Naive B cell (primary cell): ENCODE measurements at places on chromosomes 6 and 20. TPM values are rescaled to one million over a fixed set of nuclear protein-coding genes. Genes with fewer than 3 reads are reported as not detected.

- H3K27me3 ChIP-seq, result peaks cover 36% of the 10 kb centered on the region
- no peak overlapping the region for H3K27ac ChIP-seq
- no peaks in the 10 kb centered on the region for H3K36me3 ChIP-seq
- no peak overlapping the region for H3K4me3 ChIP-seq
These were observed 13.4 kb upstream of the CTNNBL1 start for GRCh38 chr20:37680420-37680819.

DNA sequence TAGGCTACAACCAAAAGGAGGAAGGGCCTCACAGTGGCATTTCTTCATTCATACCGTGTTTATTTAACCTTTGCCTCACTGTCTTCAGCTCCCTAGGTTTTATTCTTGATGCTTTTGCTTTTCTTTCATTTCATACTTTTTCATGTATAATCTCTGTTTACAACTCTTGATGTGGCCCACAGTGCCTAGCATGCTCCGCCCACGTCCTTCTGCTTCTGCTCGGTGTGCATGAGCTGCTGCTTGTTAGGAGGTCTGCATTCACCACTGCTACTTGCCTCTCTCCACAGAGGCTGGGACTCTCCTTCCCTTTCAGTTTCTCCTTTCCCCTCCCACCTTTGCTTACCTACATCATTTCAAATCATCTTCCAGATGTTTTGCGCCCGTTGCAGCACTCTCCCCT, 147.6 kb downstream of the EYA4 start:
- H3K4me1 ChIP-seq, result no peaks in the 10 kb centered on the region
- no peaks in the 10 kb centered on the region for H3K36me3 ChIP-seq
- H3K27me3 ChIP-seq, result peaks cover 6% of the 10 kb centered on the region

DNA sequence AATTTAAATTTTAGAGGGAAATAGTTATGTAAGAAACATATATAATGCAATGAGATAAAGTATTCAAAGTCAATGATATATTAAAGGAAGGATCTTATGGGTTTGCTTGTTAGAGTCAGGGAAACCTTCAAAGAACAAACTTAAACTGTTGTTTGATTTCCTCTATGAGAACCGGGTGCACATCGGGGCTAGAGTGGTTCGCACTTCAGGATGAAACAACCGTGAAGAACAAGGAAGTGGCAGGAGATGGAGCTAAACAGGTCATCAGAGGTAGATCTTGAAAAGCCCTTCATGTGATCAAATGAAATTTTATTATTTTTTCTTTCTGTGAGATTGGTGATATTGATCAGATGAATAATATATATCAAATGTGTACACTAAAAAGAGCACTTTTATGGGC, 951.9 kb upstream of the FLRT3 start:
- no peak for DNase-seq
- H3K27me3 ChIP-seq, result peaks cover 15% of the 10 kb centered on the region
- no peak overlapping the region for H3K27ac ChIP-seq
- peaks cover 18% of the 10 kb centered on the region for H3K4me1 ChIP-seq
- no peaks in the 10 kb centered on the region for H3K36me3 ChIP-seq

DNA sequence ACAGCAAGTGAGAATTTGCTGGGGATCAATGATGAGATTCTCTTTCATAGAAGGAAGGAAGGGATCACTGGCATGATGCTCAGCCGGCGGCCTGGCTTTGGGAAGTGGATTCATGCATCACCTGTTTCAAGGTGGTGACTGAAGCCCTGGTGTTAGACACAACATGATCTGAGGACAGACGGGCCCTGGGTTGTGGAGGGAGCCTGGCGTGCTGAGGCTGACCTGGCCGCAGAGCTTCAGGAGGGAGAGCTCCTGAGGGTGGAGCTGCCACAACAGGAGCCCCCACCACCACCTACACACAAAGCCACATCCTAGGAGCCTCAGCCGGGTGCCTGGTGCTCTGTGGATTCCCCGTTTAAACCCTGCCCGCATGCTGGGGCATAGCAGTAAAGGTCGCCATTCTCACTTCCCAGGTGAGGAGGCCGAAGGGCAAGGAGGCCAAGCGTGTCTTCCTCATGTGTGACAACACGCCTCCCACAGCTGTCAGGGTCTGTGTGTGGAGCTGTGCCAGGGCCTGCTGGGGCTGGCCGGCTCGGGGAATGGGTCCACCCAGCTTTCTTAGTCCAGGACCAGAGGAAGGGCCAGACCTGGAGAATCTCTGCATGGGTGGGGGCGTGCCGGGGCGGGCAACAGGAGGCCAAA, 107.0 kb downstream of the ERMARD start:
- DNase-seq, result no peak
- no peaks in the 10 kb centered on the region for H3K36me3 ChIP-seq
- no peak overlapping the region for H3K4me3 ChIP-seq
- no peaks in the 10 kb centered on the region for H3K27me3 ChIP-seq

DNA sequence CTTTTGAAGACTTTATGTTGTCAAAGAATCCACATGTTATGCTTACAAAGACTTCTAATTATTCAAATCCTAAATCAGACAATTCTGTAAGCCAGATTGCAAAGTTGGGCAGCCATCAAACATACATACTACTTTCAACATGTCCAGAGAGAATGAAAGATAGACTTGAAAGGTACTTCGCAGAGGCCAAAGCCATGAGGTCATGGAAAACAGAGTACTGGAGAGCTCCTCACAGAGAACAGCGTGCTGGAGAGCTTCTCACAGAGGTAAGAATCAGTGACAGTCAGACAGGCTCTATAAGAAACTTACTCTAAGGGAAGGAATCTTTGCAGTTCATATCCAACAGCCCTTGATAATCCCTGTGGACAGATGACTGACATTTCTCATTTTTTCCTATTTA, 400.2 kb downstream of the GJA1 start:
- no peak for DNase-seq
- no peaks in the 10 kb centered on the region for H3K36me3 ChIP-seq
- H3K4me1 ChIP-seq, result no peaks in the 10 kb centered on the region
- H3K27ac ChIP-seq, result no peak overlapping the region
- H3K27me3 ChIP-seq, result no peaks in the 10 kb centered on the region

KIF6 gene
- polyA plus RNA-seq, result not detected

GRCh38 chr20:7291946-7292345, 524.5 kb downstream of the BMP2 start:
- no peaks in the 10 kb centered on the region for H3K4me1 ChIP-seq
- DNase-seq, result no peak
- H3K27ac ChIP-seq, result no peak overlapping the region
- no peaks in the 10 kb centered on the region for H3K36me3 ChIP-seq
- no peak overlapping the region for H3K4me3 ChIP-seq

- no peaks in the 10 kb centered on the region for H3K27me3 ChIP-seq
- H3K4me1 ChIP-seq, result peaks cover 77% of the 10 kb centered on the region
- peaks cover 49% of the 10 kb centered on the region for H3K36me3 ChIP-seq
- DNase-seq, result peak; percentile 22
- peak overlapping the region; percentile 85 for H3K4me3 ChIP-seq
These were observed 174.7 kb downstream of the BACH2 start for GRCh38 chr6:90121982-90122381.

PNRC1 gene
- 964 TPM for polyA plus RNA-seq

POM121L2 gene
- polyA plus RNA-seq, result not detected

DNA sequence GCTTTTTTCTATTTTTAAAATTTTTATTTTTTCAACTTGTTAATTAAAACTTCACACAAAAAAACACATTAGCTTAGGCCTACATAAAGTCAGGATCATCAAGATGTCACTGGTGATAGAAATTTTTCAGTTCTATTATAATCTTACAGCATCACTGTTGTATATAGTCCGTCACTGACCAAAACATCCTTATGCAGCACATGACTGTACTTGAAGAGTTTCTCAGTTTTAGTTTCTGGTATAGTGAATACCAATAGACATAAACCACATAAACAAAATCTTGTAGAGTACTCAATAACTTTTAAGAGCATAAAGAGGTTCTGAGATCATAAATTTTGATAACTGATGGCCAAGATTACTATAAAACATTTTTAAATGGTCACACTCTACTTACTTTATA, 71.8 kb downstream of the ASCC3 start:
- H3K27me3 ChIP-seq, result no peaks in the 10 kb centered on the region
- no peak for DNase-seq
- H3K4me1 ChIP-seq, result peaks cover 24% of the 10 kb centered on the region

- DNase-seq, result peak; percentile 11
- H3K4me3 ChIP-seq, result peak overlapping the region; percentile 97
- H3K36me3 ChIP-seq, result no peaks in the 10 kb centered on the region
- H3K4me1 ChIP-seq, result peaks cover 46% of the 10 kb centered on the region
- peak overlapping the region; percentile 90 for H3K27ac ChIP-seq
These were observed 630 bp downstream of the PPP2R5D start for GRCh38 chr6:42984924-42985475.

- no peak overlapping the region for H3K27ac ChIP-seq
- H3K27me3 ChIP-seq, result no peaks in the 10 kb centered on the region
- H3K4me3 ChIP-seq, result no peak overlapping the region
- no peak for DNase-seq
These were observed 69.0 kb downstream of the TCP11 start for GRCh38 chr6:35072051-35072697.

DNA sequence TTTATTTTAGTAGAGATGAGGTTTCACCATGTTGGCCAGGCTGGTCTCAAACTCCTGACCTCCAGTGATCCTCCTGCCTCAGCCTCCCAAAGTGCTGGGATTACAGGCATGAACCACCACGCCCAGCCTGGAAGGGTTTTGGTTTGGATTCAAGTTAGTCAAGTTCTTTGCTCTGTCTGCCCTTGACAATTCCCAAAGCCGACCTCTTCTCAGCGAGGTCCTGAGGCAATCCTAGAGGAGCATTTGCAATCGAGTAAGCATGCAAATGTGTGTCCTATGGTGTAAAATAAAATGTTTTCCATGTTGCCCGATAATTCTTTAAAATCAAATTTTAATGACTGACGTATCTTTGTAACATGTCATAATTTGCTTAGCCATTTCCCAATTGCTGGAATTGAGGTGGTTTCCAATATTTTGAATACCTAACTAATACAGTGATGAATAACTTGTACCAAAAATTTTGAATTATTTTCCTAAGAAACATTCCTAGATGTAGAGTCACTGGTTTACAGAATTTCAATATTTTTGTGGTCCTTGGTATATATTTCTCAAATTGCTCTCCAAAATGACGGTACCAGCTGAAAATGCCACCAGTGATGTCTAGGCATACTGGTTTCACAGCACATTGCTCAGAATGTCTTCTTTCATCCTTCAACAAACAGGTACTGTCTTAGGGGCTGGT, 38.7 kb downstream of the GTF2H5 start:
- peaks cover 36% of the 10 kb centered on the region for H3K27me3 ChIP-seq
- H3K4me3 ChIP-seq, result no peak overlapping the region
- H3K27ac ChIP-seq, result no peak overlapping the region
- peaks cover 10% of the 10 kb centered on the region for H3K4me1 ChIP-seq
- no peaks in the 10 kb centered on the region for H3K36me3 ChIP-seq

DNA sequence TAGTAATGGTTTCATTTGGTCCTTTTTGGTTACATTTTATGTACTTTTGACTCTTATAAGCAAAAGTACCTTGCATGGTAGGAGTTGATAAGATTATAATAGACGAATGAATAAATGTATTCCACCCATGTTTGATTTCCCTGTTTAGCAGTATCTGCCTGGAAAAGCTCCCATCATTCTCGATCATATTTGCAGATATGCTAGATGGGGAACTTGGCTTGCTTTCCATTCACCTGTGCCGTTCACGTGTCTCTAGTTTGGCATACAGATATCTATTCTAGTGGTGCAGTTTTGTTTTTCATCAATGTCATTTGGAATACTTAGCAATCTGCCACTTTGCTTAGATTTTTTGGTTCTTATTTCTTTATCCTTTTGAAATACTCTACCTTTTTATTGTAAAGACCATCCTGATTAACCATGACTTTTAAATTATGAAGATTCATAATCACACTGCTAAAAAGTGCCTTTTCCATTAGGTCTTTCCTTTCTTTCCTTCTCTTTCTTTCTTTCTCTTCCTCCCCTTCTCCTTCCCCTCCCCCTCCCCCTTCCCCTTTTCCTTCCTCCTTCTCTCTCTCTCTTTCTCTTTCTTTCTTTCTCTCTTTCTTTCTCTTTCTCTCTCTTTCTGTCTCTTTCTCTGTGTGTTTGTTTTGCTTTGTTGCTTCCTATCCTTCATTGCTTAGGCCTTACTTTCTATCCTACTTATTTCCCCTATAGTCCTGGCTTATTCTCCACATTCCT, 40.4 kb downstream of the ANKS1A start:
- H3K36me3 ChIP-seq, result peaks cover 6% of the 10 kb centered on the region
- H3K27ac ChIP-seq, result no peak overlapping the region
- peaks cover 35% of the 10 kb centered on the region for H3K4me1 ChIP-seq
- no peaks in the 10 kb centered on the region for H3K27me3 ChIP-seq

NMBR gene
- polyA plus RNA-seq, result not detected

- peak overlapping the region; percentile 86 for H3K4me3 ChIP-seq
- H3K36me3 ChIP-seq, result peaks cover 7% of the 10 kb centered on the region
These were observed 883 bp upstream of the DBNDD2 start for GRCh38 chr20:45407067-45407745.

DNA sequence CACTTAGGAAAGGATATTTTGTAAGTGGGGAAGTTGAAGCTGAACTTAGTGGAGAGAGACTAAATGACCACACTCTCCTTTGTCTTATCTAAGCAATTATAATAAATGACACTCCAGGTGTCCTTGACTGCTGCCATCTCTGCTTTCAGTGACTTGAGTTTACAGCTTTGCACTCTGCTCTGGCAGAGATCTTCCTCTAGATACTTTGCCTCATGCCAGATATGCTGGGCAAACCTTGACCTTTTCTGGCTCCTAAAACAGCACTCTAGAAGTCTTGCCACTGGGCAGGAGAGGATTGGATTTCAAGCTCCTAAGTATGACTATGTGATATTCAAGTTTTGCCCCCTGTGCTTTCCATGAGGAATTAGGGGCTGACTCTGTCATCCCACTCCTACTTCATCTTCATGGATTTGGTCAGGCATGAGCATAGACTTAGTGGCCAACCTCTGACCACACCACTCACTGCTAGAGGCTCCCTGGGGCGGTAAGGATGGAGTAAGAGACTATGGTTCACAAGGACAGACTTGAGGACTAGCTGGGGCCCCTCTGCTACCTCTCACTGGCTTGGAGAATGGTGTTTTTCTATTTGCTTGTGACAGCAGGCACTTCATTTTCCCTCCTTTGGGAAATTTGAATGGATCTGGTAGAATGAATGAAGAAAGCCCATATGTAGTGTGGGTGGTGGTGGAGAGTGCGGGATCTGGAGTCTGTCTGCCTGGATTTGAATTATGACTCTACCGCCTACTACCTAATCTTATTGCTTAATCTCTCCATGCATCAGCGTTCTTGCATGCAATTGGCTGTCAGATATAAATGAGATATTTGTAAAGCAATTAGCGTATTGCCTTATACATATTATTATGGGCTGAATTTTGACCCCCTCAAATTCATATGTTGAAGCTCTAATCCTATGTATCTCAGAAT, 191.4 kb downstream of the REV3L start:
- DNase-seq, result no peak
- H3K27me3 ChIP-seq, result no peaks in the 10 kb centered on the region
- no peak overlapping the region for H3K27ac ChIP-seq
- H3K36me3 ChIP-seq, result no peaks in the 10 kb centered on the region
